B cell (primary cell): ENCODE measurements at places on chromosomes 13 and 19.

GRCh38 chr13:30851697-30852096 lies 54.4 kb upstream of the MEDAG start:
- DNase-seq = no peak

DNA sequence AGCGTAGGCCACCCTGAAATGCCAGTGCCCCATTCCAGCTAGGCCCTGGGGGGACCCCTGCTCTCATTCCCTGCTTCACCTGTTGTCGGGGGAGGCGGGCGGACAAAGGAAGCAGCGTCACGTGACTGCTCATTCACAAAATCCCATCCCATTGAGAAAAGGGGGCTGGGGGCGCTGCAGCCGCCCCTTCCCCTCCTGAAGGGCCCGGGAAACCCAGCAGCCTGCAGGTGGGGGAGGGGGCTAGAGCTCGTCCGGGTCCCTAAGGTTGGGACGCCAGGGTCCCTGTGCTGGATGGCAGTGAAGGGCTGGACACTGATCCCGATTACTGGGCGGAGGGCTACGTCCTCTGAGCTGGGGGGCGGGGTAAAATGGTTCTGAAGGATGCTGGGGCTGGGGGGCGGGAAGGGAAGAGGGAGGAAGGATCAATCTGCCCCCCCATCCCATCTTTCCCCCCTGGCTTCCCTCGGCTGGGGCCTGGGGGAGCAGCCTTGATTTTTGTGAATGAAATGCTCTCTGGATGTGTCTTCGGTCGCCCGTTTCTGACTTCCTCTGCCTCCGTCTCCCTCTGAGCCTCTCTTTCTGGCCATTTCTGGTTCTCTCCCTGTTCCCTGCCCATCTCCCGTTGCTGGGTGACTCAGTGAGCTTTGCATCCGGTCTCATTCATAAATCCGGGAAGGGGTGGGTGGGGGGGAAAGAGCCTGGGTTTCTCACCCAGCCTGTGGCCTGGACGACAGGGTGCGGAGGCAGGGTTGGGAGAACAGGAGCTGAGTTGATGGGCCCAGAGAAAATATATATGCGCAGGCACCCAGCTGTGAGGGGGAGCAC lies 816 bp downstream of the SPRED3 start:
- DNase-seq = peak; percentile 35

GRCh38 chr13:103100830-103101229 lies 34.6 kb upstream of the SLC10A2 start:
- DNase-seq = no peak

DNA sequence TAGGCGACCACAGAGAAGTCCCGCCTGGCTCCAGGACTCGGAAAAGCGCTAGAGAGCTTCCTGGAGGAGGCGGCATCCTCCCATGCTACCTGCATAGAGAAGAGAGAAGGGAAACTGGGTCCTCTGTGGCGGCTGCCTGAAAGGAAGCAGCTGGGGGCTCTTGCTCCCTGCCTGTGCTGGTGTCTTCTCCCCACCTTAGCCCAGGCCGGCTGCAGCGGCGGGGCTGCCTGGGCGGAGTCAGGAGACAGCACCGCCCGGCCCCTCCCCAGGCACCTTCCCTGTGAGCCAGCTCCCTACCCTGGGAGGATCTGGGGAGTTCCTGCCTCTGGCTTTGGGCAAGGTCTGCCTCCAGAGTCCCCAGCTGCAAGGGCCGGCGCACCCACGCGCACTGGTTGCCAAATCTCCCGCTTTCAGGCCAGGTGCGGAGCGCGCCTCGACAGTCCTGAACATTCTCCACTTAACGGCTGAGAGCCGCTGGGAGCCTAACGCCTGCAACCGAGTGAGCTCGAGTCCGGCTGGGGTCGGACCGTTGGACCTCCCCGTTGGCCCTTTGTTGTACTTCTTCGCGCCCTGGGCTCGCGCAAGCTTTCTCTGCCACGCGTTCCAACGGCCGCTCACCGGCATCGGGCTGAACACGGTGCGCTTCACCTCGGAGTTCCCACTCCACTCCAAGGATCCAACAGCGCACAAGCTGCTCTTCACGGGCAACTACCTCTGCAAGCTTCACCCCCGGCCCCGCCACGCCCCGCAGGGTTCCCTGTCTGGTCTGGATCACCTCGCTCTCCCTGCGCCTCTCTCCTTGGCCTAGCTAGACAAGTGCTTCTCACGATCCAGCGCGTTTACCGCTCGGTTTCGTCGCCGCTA lies 21.8 kb upstream of the ZNF30 start:
- no peak for DNase-seq

GRCh38 chr19:10601999-10602329 lies 14.9 kb upstream of the AP1M2 start:
- no peak for DNase-seq

DNA sequence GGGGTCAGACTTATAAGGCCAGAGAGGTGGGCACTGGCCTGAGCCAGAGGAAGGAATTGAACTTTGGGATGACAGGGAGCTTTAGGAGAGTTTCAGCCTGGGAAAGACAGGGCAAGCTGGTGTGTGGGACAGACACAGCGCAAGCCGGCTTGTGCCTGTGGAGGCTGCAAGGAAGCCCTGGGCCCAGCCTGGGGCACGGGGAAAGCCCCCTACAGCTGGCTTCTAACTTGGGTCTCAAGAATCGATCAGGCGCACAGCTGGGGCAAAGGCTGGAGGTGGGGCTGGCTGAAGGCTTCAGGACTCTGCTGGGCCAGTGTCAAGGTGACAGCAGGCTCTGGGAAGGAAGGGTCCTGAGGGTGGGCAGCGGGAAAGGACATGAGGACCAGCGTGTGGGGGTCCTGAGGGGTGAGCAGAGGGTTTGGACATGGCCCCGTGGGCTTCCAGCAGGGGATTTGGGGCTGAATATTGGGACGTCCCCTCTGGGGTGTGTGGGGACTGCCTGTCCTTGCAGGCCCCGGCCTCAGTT lies 3.0 kb downstream of the PTOV1 start:
- peak; percentile 39 for DNase-seq

- DNase-seq = no peak
Measured at GRCh38 chr13:102234618-102235017, 167.2 kb downstream of the FGF14 start.

- DNase-seq = no peak
Measured at GRCh38 chr13:100240109-100240779, 151.4 kb downstream of the PCCA start.

DNA sequence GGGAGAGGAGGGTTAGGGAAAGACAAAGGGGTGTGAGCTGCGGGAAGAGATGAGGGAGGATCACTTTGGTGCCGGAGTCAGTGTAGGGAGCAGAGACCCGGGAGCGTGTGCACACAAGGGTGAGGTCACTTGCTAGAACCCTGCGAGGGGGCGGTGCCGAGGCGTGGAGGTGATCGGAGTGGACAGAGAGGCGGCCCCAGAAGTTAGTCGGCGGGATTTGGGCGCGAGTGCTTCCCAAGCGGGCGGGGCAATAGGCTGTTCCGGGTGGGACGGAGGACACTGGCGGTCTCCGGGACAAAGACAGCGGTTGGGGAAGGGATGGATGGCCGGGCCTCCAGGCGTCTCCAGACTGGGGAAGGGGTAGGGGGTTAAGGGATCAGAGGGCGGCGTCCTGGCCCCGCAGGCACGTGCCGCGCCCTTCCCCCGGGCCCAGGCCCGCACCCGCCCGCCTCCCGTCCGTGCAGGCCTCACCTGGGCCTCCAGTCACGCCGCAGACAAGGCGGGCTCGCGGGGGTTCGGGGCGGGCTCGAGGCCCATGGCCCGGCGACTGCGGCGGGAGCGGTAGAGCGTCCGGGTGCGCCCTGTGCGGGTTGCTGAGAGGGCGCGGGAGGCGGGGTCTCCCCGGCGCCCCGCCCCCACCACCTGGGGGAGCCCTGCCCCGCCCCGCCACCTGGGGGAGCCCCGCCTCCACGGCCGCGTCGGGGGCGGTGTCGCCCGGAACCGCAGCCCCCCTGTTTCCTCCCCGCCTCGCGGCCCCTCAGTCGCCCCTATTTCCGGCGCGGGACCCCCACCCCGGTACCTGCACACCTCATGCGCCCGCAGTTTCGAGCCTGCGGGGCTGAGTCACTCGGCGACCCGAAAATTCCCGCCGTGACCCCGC lies at the start of gene LPAR2:
Gene LPAR2, minus strand, starts transcription at position 600 of the 880 bp plus-strand sequence. CDS start 945 bp downstream, outside the sequence.
- DNase-seq = peak; percentile 85

- no peak for DNase-seq
Measured at GRCh38 chr19:14346279-14346678, 35.0 kb upstream of the ADGRE5 start.

GRCh38 chr13:83929157-83929556 lies 46.9 kb upstream of the SLITRK1 start:
- DNase-seq = no peak

DNA sequence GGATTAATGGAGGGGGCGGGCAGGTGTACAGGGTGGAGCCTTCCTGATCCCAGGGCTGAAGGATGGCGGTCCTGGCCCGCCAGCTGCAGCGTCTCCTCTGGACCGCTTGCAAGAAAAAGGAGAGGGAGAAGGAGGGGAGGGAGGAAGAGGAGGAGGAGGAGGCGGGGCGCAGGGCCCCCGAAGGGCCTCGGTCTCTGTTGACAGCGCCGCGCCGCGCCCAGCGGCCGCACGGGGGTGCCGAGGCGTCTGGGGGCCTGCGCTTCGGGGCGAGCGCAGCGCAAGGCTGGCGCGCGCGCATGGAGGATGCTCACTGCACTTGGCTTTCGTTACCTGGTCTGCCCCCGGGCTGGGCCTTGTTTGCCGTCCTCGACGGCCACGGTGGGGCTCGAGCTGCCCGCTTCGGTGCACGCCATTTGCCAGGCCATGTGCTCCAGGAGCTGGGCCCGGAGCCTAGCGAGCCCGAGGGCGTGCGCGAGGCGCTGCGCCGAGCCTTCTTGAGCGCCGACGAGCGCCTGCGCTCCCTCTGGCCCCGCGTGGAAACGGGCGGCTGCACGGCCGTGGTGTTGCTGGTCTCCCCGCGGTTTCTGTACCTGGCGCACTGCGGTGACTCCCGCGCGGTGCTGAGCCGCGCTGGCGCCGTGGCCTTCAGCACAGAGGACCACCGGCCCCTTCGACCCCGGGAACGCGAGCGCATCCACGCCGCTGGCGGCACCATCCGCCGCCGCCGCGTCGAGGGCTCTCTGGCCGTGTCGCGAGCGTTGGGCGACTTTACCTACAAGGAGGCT lies at the start of gene PPM1N:
Gene PPM1N, plus strand, starts transcription at position 33 of the 785 bp plus-strand sequence. Its CDS starts 30 bp downstream, at position 63.
- DNase-seq = peak; percentile 87
